ENCODE measurements at places on chromosomes 5 and 9.

DNA sequence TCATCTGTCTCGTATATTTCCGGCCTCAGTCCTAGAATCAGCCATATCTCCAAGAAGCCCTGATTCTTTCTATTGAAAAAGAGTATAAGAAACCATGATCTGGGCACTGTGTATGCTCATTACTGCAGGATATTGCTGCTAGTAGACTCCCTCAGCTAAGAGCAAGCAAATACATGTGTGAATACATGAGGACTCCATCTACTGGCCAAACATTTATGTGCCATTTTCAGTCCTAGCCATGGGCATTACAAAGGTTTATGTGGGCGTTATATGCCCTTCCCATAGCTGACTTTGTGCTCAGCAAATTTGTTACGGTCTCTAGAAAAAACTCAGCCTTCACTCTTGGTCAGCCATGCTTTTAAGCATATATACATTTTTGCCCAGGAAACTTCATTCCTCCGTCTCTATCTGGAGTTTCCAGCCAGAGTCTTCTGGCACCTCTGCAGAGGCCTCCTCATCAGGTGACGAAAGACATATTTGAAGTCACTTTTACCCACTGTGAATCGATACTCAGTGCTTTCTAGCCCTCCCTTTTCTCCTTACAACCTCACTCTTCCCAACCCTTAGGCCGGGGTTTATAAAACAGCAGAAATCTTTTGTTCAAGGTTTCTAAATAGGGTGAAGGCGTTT, 1495.6 kb upstream of the CDH6 start:
- no peak for DNase-seq

DNA sequence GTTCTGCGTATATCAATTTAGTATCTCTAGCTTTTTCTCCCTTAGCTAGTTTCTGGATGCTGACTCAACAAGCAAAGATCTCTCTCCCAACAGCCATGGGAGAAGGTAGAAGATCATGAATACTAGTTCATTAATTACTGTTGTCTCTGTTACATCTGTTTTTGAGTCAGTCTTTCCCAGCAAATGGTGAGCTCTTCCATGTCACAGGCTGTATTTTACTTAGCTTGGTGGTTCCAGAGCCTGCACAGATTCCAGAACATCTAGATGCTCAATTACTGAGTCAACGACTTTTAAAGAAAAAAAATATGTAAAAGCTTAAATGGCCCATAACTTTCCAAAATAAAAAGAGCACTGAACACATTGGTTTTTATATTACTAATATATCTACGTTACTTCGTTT, 307.2 kb downstream of the NSG2 start:
- no peak for DNase-seq

DNA sequence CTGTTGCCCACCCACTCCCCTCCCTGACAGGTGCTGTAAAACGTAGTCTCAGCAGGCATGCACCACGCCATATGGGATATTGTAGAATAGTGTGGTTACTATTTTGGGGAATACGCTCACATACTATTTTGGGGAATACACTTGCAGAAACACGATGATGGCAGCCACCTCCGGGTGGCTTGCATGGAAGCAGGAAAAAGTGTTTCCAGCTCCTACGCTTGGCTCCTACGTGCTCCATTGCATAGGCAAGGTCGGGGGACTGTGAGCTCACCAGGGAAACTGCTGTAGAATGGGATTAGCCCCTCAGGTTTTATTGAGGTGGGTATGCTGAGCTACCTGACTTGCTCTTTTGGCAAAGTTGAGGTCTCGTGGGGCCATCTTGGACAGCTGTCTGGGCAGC, 160.3 kb upstream of the NFIL3 start:
- no peak for DNase-seq

- no peak for DNase-seq
Measured at GRCh38 chr5:124678922-124679519, 67.4 kb downstream of the ZNF608 start.

DNA sequence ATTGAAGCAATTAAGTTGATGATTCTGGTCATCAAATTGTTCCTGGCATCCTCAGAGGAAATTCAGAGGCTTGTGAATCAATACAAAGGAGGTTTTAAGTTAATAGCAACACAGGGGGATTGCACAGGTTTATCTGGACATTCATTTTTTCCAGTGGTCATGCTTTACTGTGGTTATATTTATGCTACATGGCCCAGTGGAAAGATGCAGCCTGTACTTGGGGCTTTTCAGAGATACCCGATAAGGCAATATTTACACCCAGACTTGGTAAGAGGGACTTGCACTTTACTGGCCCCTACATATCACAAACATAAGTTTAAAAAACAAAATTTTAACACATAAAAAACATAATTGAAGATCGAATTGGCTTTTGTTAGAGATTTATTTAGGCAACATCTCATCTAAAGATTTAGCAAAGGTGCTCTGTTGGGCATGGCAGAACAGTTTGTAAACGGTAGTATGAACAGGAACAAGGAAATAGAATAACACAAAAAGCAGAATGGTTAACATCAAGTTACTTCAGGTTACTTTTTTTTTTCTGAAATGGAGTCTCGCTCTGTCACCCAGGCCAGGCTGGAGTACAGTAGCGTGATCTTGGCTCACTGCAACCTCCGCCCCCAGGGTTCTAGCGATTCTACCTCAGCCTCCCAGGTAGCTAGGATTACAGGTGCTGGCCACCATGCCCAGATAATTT, 49.7 kb upstream of the GLDC start:
- no peak for DNase-seq

- DNase-seq = no peak
Measured at GRCh38 chr9:119240546-119240945, 128.7 kb downstream of the BRINP1 start.

GRCh38 chr5:98144710-98145109, 628.8 kb upstream of the RGMB start:
- no peak for DNase-seq

DNA sequence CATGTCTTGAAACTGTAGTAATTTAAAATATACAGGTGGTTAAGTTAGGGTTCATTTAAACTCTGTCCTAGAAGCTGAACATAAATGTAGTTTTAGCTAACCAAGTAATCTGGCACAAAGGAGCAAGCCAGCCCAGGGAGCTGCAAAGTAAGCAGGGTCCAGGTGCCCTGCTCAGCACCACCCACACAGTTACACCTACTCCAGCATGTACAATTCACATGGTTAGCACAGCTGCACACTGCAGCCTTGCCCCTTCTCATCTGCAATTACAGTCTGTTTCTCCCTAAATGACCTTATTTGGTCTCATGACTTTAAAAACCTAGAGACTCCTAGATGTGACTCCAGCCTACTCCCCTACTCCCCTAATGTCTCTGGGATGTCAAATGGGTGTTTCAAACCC, 128.4 kb downstream of the EPB41L4A start:
- DNase-seq = no peak

- DNase-seq = no peak
Measured at GRCh38 chr9:85541876-85542275, 199.9 kb downstream of the AGTPBP1 start.

GRCh38 chr5:133265257-133265656, 213.4 kb downstream of the HSPA4 start:
- no peak for DNase-seq

DNA sequence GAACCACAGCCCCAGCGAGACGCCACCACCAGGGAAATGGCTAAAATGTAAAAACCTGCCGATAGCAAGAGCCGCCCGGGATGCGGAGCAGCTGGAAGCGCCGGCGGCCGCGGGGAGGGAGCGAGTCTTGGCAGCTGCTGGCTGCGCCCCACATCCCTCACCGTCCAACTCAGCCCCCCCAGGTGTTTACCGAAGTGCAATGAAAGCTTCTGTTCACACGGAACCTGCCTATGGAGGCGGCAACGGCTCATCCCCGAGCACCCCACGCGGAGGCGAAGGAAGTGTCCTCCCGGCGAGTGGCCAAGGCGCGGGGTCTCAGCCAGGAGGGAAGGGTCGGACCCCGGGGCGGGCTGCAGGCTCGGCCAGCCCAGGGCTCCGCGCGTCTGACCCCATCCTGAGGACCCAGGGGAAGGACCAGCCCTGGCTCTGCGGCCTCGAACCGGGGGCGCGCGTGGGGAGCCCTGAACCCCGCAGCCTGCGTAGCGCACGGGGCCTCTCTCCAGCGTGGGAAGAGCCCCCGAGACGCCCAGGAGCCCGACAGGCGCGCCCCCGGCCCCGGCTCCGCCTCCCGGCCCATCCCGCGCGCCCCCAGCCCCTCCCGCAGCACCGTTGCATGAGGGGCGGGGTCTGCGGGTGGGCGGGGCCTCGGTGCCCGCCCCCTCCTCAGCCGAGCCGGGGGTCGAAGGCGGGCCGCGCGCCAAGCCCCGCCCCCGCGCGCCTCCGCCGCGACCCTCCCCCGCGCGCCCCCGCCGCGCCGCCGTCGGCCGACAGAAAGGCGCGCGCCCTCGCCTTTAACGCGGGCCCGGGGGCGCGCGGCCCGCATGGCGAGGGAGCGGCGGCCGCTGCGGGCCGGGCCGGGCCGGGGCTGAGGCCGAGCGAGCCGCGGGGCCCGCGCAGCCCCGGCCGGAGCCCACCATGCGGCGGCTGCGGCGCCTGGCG, at the start of gene DIPK1B:
DIPK1B (plus strand) TSS at position 822 of the 939 bp plus-strand sequence; CDS start at position 916, 94 bp downstream.
- DNase-seq = no peak

- DNase-seq = no peak
Measured at GRCh38 chr9:81083067-81083466, 606.3 kb downstream of the TLE1 start.

- DNase-seq = no peak
Measured at GRCh38 chr9:114469091-114469853, 36.0 kb downstream of the WHRN start.

GRCh38 chr5:151751593-151751992, 6.8 kb downstream of the ATOX1 start:
- DNase-seq = no peak

DNA sequence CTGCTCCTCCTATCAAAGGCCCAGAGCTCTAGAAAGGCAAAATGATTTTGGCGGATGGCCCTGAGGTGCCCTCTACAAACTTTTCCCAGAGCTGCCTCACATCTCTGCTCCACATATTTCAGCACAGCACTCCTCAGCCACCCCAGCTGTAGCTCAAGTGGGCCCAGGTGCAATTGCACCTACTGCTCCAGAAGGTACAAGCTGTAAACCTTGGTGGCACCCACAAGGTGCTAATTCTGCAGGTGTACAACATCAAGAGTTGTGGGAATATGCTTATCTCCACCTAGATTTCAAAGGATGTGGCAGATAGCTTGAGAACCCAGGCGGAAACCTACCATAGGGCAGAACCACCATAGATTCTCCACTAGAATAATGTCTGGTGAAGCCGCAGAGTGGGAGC, 432.2 kb downstream of the TMEM232 start:
- no peak for DNase-seq

- no peak for DNase-seq
Measured at GRCh38 chr5:110909950-110910349, 161.6 kb upstream of the TSLP start.

- DNase-seq = no peak
Measured at GRCh38 chr9:2299156-2299842, 284.2 kb downstream of the SMARCA2 start.

GRCh38 chr5:121731377-121731776, 120.3 kb upstream of the FTMT start:
- DNase-seq = no peak

DNA sequence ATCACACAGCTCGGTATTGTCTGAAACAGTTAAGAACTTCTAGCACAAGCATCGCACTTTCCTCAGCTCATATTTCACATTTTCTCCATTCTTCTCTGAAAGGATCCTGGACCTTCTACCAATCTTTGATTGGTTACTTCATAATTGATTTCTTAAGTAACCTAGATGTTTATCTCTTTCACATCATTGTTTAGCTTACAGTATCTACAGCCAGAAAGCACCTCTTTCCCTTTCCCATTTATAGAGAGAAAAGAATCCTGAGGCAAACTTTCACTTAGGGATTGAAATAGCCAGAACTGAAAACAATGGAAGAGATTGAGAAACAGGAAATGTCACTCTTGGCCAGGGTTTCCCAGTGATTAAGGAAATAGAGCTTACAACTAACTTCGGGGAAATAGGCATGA, 2.5 kb downstream of the IL33 start:
- no peak for DNase-seq

DNA sequence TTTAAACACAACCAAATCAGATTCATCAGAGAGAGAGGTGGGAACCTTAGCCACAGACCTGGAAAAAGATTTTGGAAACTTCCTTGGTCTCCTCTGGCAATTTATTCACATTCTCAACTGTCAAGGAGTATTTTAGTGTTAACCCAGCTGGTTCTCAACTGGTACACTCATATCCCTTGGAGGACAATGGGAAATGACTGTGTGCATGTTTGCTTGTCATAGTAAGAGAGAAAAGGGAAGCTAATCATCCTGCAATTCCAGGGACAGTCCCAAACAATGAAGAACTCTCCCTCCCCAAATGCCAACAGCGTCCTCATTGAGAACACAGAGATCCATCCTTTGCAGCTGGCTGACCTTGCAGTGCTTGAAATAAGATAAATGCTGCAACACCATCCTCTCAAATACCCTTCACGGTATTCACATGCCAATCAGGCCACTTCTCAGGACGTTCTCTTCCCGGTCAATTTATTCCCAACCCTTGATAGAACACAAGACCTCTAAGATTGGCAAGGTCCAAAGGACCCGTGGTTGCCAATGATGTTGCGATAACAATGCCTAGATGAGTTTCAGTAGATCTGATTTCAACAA, 75.5 kb downstream of the EPB41L4B start:
- no peak for DNase-seq

DNA sequence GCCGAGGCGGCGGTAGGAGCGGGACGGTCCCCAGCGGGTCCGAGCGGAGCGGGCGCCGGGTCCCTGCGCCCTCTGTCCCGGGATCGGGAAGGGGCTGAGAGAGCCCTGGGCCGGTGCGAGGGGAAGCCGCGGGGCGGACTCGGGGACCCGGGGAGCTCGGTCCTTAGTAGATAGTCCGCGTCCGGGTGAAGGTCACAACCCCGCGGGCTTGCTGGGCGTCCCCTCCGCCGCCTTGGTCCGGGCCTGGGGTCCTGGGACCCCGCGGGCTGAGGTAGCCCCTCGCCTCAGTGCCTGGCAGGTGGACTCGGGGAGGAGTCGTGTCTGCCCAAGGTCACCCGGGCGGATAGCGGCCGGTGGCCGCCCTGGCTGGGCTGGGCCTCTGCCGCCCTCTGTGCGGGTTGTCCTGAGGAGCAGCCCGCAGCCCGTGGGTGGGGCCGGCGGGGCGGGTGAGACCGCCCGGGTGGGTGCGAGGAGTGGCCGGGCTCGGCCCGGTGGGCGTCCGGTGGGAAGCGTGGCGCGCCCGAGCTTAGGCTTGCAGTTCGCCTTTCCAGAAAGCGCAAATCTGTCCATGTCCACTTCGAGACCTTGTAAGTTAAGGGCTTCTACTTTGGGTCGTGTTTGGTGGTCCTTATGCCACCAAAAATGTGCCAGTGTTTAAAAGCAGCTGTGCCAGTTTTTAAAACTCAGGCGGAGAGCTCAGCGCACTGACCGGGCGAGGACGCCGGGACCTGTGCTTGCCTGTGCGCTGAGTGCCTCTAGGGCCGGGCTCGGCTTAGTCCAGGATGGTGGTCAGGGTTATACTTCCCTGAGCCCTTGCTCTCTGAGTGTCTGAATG, 554 bp downstream of the SDHA start:
- DNase-seq = peak; percentile 9

DNA sequence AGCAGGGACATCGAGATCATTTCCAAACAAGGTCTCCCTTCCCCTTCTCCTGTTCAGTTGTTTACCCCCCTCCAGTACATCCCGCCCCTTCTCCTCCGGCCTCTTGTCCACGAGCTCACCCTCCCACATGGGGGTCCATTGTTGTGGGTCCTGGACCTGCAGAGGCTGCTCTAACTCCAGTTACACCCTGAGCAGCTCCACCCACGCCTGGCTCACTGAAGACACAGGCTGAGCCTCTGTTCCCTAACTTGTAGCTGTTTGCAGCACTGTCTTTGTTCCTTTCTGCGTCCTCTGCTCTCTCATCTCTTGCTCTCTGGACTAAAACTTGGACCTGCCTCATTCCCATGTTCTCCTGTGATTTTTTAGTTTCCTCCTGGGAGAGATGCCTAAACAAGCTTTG, 377.5 kb downstream of the MED10 start:
- DNase-seq = no peak

GRCh38 chr9:127693143-127693542, 13.6 kb upstream of the CFAP157 start:
- no peak for DNase-seq
